ENCODE measurements at places on chromosomes 1 and 21.

GRCh38 chr1:113191579-113192076 is 118.6 kb downstream of the LRIG2 start:
- DNase-seq: no peak

DNA sequence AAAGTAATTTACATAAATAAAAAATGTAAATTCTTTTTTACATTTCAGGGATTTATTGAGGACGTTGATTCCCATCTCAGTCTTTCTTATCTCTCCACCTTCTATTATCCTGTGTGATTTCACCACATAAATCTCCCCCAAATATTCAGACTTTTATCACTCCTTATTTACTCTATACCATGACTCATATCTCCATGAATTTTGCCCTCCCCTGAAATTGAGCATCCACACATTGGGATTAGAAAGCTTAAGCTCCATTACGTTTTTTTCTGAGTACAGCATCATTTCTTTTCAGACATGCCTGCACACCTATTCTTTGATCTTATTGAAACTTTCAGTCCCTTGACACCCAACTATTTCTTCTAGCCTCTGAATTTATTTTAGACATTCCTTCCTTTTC is 111.2 kb downstream of the IFI44 start:
- DNase-seq: no peak

GRCh38 chr1:178142806-178143205 is 48.9 kb downstream of the RASAL2 start:
- DNase-seq: no peak

DNA sequence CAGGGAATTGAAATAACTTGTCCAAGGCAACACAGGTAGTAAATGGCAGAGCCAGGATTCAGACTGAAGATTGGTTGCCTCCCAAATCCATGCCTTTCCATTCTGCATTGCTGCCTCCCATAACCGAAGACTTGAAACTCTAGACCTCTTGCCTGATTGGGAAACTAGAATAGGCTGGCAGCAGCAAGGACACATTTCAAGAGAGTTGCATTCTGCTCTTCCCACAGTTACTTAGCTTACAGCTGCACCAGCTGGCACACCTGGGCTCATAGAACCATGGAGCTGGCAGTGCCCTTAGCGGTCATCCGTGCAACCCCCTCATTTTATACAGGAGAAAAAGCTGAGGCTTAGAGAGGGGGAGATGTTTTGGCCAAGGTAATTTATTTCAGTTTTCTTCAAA is 8.0 kb downstream of the TRNAU1AP start:
- no peak for DNase-seq

GRCh38 chr1:245762396-245762910 is 607.7 kb downstream of the KIF26B start:
- DNase-seq: no peak

DNA sequence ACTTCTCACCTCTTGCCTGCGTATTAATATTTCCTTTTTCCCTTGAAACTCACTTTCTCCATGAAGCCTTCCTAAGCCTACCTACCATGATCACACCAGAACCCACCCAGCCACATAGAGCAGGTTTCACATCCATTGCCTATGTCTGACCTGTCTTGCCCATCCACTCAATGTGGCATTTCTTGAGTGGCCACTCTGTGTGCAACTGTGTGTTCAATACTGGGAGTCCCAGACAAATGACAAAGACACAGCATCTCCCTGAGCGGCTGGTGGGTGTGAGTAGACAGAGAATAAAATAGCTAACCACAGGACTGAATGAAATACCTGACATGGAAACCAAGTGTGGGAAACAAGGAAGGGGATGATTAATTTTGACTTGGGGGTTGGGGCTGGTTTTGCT is 3.1 kb downstream of the PTGFRN start:
- DNase-seq: no peak

DNA sequence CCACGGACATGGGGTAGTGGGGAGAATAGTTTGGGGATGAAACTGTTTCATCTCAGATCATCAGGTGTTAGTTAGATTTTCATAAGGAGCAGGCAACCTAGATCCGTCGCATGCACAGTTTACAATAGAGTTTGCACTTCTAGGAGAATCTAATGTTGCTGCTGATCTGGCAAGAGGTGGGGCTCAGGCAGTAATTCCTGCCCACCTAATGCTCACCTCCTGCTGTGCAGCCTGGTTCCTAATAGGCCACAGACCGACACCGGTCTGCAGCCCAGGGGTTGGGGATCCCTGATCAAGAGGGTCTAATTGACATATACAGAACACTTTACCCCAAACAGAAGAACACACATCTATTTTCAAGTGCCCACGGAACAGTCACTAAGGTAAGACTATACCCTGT is 275.1 kb downstream of the PTPRU start:
- DNase-seq: no peak

DNA sequence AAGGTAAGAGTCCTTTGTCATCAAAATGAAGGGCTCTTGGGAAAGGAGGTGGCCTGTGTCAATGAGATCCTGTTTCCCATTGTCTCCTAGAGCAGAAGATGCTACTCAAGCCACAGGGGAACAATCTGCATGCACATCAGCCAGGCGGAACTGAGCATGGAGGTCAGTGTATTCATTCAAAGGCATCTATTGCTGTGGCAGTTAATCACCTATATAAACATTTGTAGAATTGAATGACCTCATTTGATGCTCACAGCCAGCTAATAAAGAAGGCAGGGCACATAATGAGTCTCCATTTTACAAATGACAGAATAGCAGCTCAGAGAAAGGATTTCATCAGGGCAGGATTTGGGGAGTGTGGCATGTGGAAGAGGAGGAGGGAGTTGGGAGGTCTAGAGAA is 5.7 kb upstream of the FYB2 start:
- no peak for DNase-seq

DNA sequence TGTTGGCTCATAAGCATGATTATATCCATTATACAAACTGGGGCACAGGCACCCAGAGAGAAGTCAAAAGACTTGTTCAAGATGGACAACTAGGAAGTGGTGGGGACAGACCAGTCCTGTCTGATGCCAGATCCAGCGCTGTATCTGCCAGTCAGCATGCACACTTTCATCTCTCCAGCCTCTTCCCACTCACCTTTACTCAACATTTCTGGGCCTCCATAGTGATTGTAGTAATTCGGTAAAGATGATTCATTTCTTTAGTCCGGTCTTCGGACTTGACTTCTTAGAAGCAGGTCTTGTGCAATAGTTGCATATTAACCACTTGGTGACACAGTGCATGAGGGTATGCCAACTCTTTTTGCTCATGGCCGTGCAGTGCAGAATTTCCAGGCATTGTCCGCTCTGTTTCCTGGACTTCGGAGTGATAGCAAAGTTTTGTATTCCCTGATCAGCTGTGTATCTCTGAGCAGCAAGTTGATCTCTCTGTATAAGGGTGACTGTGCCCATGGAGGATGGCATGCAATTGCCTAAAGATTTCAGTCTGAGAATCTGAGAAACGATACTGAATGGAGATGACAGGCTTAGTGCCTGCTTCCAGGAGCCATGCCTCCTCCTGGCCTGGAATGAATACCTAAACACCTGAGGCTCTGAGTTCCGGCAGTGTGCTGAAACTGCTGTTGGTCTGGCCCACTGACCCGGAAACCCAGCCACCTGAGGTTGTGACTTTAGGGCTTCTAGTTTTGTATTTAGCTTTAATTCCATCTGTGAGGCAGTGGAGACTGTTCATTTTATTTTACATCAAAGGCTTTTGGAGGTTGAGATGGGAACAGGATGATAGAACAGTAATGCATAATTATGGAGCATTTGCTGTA is 39.0 kb downstream of the GALNT2 start:
- no peak for DNase-seq

DNA sequence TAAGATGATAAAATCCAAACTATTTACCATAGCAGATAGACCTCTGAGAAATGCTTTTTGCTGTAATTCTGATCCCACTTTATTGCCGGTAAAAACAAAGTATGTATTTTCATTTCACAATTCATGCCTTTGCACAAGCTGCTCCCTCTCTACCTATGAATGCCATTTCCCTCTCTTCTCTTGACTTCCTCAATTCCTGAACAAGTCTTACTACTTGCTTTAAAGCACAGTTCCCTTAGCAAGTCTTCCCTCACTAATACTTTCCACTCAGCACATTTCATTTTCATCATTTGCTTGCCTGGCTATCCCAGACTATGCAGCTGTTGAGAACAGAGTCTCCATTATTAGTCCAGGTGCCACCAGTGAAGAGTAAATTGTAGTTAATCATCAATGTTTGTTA is 13.8 kb downstream of the GPATCH2 start:
- no peak for DNase-seq

DNA sequence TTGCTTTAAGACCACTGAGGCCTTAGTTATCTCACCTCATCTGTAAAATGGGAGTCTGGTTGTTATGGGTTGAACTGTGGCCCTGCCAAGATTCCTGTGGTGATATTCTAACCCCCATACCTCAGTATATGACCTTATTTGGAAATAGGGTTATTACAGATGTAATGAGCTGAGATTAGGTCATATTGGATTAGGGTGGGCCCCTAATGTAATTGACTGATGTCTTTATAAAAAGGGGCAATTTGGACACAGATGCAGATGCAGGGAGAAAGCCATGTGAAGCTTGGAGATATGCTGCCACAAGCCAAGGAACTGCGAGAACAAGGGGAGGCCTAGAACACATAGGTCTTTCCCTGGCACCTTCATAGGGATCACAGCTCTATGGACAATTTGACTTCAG is 3.9 kb downstream of the C1orf87 start:
- DNase-seq: no peak

DNA sequence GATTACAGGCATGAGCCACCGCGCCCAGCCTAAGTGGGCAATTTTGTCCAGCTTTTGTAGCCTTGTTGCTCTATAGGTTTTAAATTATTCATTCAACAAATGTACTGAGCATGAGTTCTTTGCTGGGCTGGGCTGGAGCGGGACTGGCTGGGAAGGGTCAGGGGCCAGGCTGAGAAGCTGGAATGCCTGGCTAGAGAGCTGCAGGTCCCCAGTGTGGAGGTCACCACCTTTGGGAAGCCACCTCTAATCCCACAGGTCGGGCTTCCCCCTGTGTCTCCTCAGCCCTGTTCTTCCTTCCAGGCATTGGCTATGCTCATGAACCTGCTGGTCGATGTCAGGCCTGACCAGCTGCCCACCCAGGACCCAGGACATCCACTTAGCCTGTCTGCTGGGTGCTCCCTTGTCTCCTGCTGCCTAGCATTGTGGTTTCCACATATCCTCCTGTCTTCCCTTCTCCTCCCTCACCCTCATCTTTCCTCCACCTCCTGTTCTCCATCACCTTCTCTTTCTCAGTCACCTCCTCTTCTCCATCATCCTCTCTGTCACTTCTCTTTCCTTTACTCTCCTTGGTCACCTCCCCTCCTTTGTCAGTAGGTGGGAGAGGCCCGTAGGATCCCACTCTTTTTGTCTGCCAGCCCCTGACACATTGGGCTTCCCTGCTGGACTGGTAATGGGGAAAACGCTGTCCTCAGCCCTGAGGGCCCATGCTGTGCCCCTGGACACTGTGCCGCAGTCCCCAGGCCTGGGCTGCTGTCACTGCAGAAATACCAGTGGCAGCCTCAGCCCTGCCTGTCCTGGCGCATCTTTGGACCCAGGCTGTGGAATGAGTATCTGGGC is 23.8 kb downstream of the SERINC2 start:
- DNase-seq: no peak

GRCh38 chr1:199959775-199960110 is 67.8 kb upstream of the NR5A2 start:
- DNase-seq: no peak

GRCh38 chr21:36965720-36966065 is 776 bp downstream of the HLCS start:
- no peak for DNase-seq

GRCh38 chr1:109498161-109498801 is 4.4 kb downstream of the CYB561D1 start:
- no peak for DNase-seq

GRCh38 chr1:108130794-108131193 is 69.3 kb downstream of the SLC25A24 start:
- no peak for DNase-seq

DNA sequence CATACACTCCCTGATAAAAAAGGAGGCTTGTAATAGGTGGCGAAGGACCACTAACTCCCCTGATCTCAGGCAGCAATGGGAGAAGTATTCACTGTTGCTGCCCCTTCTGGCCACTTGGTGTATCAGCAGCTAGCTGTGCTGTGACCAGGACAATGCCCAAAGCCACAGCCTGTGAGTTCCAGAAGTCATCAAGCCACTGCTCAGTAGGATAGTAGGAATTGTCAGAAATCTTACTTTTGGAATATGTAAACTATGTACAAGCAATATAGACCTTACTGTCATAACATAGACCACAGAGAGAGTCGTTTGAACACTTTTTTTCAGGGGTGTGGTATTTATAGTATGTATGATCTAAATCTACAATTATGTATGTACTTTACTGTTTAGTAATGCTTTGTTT is 248.3 kb upstream of the CAMK1G start:
- DNase-seq: no peak

DNA sequence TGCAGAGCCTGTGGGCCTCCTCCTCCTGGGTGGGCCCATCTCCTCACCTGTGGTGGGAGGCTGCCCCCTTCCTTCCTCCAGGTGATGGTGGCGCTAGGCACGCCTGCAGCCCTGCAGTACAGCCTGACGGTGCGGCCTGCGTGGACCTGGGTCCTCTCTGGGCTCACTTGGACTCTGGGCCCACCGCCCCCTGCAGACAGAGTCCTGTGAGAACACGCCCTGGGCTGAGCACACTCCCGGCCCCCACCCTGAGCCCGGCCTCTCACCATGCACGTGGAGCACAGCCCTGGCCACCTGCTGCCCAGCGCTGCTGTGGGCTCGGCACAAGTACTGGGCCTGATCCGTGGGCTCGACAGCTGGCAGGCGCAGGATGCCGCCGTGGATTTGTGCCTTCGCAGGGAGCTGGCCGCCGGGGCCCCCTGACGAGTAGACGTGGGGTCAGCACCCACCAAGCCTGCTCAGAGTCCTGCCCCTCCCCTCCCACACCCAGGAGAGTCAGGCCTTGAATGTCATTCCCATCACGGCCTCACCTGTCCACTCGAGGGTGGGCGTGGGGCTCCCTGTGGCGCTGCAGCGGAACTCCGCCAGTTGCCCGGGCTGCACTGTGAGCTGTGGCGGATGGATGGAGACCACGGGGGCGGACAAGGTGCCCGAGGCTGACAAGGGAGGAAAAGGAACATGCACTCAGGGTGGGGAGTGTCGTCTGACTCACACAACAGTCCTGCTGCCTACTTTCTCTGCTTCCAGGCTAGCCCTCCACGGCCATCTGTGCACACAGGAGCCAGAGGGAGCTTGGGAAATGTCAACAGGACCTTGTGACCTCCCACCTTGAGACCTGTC is 43.4 kb downstream of the LDLRAD2 start:
- DNase-seq: no peak

GRCh38 chr1:227928811-227929375 is 18.8 kb downstream of the WNT9A start:
- no peak for DNase-seq
